ENCODE measurements at places on chromosomes 7 and 10.

- peak; percentile 97 for DNase-seq
Measured at GRCh38 chr10:102461187-102462054, 10.1 kb upstream of the C10orf95 start.

GRCh38 chr10:101941871-101942270, 98.3 kb upstream of the KCNIP2 start:
- no peak for DNase-seq

DNA sequence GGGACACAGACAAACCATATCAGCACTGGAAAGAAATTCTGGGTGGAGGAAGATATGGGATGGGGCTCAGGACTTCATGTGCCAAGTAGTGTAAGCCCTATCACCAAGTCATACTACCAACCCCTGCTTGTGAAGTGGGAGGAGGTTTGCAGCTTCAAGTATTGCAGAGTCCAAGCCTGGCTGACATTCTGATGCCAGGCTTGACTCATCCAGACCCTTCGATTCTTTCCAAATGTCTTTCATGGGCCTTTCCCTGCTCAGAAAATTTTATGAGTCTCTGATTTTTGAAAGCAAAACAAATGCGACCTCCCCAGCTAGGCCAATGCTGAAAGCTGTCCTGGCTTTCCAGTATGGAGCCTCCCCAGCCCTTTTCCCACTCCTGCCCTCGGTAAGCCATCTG, 45.1 kb upstream of the SMNDC1 start:
- no peak for DNase-seq

- no peak for DNase-seq
Measured at GRCh38 chr7:43517464-43517863, 65.4 kb upstream of the STK17A start.

DNA sequence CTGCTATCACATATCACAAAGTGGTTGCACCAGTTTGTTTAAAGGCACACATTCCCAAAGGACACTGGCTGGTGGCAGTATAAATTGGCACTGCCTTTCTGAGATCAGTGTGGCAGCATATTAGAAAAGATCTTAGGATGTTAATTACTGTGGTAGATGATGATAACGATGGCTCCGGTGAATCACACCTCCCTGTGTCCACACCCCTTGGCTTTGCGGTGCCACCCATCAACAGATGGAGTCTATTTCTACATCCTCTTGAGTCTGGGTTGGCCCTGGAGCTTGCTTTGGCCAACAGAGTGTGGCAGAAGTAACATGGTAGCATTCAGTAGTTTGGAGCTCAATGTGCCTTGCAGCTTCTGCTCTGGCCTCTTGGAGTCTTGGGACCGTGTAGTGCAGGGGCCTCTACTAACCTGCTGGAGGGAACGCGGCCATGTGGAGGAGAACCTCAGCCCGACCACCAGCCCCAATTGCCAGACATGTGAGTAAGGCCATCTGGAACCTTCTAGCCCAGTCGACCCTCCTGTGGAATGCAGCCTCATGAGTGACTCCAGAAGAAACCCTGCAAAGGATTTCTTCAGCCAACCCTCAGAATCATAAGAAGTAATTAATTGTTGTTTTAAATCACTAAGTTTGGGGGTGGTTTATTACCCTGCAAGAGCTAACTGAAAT, 27.2 kb upstream of the PLEKHA1 start:
- DNase-seq: no peak

DNA sequence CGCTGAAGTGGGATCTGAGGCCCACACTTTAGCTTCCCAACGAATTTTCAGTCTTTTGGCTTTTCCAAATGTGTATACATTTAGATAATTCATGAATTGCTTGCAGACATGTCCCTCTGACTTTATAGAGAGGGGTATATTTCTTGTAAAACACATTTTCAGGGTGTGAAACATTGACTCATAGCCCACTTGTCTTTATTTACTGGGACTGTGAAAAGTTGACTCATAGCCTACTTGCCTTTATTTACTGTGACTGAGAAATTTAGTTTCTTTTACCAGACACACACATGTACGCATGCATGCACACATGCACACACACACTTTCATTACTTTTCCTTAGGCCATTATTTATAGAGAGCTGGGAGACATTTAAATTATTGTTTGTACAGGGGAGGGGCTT, 79.1 kb downstream of the VTI1A start:
- DNase-seq: no peak

DNA sequence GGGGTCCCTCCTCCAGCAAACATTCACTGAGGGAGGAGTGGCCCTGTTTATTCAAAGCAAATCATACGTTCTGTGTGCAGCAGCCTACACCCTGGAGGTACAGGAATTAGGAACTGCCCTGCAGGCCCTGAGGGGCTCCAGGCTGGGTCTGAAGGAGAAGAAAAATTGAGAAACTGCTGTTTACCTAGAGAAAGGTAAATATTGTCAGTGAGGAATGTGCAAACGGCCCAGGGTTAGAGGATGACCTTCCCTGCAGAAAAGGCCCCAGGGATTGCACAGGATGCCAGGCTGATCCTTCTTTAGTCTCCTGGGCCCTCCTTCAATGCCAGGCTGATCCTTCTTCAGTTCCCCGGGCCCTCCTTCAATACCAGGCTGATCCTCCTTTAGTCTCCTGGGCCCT, 5.7 kb downstream of the CALML5 start:
- no peak for DNase-seq

DNA sequence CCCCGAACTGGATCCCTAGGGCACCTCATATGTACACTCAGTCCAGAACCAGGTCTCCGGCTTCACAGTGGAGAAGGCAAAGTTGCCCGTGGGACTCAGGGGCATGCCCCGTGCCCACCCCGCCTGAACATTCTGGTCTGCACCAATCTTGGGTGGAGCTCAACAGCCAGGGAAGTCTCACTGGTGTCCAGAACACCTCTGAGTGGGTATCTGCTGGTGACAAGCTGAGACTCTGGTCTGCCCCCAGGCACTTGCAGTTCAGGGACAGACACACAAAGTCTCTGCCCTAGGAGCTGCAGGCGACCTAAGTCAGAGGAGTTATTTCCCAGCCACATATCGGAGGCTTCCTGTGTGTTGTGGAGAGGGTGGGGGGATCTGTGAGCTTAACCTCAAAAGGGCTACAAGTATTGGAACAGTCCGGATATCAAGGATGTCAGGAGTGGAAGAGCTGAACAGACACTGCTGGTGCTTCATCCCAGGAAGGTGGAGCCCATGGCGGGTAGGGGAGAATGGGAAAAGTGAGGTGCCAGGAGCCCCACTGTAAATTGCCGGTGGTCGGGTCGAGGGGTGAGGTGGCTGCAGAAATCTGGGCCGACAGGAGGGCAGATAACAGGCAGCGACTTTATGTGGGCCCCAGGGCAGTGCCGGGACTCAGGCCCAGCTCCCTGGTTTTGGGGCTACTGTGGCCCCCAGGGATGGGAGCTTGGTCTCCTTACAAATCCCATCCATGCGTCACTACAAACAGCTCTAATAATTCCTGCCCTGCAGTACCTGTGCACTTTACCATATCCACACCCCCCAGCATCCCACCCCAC, 8.6 kb upstream of the TLX1 start:
- no peak for DNase-seq

DNA sequence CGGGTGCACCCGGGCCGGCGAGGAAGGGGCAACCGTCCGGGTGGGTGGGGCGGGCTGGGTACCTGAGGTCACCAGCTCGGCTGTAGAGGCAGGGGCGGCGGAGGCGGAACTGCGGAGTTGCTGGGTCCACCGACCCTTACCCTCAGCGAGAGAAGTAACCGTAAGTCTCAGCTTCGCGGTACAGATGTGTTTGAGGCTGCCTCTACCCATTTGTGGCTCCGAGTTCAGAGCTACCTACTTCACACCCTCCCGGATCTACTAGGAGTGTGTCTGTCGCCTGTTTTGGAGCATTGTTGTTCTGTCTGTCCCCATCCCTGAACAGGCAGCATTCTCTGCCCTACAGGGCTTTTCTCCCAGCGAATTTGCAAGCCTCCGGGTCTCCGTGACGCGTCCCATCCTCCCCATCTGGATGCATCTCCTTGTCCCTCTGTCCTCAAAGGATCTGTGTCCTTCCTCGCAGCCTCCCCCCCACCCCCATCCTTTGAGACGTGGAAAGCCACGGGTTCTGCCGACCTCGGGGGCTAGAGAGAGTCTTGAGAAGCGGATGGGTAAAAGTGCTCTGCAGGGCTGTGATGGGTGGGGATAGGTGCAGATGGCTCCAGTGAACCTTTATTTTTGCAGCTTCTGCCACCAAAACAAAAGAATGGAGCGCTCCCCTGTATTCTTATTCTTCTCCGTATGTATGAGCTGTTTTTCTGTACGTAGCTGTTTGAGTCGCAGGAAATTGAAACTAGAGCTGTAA, 757 bp downstream of the ANKIB1 start:
- peak; percentile 18 for DNase-seq

- DNase-seq: no peak
Measured at GRCh38 chr10:88333248-88333630, 249.9 kb downstream of the RNLS start.

- peak; percentile 24 for DNase-seq
Measured at GRCh38 chr10:70540089-70540788, 61.7 kb downstream of the PALD1 start.

- DNase-seq: no peak
Measured at GRCh38 chr10:44066527-44067255, 318.2 kb downstream of the CXCL12 start.

GRCh38 chr7:44094883-44095592, 9.1 kb upstream of the AEBP1 start:
- DNase-seq: no peak

DNA sequence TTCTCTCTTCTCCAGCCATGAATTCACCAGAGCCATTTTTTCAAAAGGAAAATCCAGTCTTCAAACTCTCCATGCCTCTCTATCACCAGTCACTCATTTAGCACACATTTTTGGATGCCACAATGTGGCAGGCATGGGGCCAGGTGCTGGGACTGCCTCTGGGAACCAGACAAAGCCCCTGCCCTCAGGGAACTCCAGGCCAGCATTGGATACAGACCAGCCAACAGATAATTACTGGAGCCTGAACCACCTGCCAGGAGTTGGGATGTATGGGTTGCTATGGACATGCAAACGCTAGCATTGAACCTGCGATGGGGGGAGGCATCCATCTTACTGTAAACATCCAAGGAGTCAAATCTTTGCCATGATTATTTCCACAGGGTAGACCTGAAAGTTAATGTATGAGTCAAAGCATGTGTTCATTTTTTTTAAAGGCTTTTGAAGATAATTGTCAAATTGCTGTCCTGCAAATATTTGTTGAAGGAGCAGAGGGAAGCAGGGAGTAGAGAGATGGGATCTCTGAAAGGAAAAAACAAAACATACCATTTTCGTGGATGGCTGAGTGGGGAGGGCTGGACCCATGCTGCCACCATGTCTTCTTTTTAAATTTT, 43.2 kb downstream of the SRRM3 start:
- no peak for DNase-seq

GRCh38 chr7:53661645-53662217, 626.3 kb downstream of the POM121L12 start:
- no peak for DNase-seq

DNA sequence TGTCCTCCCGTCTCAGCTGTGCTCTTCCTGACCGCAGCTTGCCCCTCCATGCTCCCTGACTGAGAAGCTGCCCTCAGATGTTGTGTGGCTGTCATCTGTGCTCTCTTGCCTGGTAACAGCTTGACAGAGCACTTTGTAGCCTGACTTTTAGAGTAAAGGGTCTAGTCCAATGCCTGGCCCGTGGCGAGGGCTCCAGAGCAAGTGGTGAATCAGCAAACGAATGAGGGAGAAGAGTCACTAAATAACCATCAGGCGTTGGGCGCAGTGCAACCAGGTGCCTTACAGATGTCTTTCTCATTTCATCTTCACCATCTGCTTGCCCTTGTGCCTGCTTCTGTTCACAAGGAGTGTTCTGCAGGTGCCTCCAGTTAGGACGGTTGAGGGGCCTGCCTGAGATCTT, 45.6 kb downstream of the MKI67 start:
- no peak for DNase-seq

DNA sequence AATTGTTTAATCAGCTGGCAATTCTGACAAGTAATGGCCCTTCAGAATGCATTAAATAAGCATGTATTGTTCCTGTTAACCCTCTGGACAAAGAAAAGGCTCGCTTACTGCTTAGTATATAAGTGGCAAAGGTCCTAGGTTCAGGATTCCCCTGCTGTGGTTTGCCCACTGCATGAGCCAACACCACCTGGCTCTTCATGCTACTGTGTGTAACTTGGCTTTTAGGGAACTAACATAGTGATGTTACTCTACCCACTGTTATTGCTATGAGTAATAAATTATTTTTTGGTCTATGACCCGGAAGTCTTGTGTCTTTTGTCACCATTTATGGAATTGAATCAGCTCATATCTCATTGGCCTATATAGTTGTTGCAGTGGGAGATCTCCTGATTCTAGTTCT, 791.7 kb upstream of the PHF14 start:
- no peak for DNase-seq

DNA sequence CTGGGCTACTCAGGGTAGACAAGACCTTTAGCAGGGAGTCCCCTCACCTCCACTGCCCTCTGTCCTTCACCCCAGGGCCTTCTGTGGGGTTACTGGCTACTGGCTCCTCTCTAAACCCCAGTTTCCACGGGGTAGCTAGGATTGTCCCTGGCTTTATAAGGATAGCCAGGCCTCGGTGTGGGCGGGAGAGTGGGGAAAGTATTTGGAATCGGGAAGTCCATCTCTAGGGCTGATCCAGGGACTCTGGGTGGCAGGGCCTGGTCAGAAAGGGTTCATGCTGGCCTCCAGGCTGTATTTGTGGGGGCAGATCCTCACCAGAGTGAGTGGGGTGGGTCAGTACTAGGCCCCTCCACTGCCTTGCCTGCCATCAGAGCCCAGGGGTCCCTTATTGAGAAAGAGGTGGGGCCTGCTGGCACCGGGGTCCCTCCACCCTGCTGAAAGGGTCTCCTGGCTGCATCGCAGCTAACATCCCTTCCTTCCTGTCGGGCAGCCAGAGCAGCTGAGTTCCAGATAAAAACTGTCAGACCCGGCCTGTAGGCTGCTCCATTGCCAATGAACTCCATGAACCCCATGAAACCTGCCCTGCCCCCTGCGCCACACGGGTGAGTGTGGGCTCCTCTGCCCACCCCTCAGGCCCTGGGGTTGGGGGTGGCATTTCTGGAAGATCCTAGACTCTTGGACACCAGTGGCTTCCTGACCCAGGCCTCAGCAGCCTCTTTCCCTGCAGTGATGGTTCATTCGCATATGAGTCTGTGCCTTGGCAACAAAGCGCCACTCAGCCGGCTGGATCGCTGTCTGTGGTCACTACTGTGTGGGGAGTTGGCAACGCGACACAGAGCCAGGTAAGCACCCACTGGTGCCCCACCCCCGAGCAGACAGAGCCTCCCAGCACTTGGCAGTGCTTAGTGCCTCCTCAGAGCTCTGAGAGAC, 7.3 kb downstream of the ZMIZ2 start:
- DNase-seq: no peak
